ENCODE measurements at places on chromosomes 1 and 21.
A peak's percentile ranks its signal among the peaks of the same experiment; 100 is the strongest.

GRCh38 chr1:47390843-47391242, 25.2 kb upstream of the FOXE3 start:
- no peak for DNase-seq

DNA sequence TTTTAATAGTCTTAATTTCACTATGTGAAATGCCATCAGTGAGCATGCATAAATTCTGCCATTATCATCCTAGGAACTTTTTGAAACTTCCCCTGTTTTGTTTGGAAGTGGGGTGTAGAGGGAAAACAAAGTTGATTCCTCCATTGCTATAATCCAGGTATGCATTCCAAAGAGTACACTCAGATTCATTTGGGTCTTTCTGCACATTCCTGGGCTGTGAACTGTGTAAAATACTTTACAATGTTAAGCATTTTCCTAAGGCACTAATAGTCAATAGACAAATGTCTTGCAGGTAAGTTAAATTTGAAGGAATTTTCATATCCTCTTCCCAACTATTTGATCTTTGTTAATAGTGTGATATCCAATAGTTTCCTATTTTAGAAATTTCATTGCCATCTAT, 36.2 kb downstream of the SGIP1 start:
- no peak for DNase-seq

DNA sequence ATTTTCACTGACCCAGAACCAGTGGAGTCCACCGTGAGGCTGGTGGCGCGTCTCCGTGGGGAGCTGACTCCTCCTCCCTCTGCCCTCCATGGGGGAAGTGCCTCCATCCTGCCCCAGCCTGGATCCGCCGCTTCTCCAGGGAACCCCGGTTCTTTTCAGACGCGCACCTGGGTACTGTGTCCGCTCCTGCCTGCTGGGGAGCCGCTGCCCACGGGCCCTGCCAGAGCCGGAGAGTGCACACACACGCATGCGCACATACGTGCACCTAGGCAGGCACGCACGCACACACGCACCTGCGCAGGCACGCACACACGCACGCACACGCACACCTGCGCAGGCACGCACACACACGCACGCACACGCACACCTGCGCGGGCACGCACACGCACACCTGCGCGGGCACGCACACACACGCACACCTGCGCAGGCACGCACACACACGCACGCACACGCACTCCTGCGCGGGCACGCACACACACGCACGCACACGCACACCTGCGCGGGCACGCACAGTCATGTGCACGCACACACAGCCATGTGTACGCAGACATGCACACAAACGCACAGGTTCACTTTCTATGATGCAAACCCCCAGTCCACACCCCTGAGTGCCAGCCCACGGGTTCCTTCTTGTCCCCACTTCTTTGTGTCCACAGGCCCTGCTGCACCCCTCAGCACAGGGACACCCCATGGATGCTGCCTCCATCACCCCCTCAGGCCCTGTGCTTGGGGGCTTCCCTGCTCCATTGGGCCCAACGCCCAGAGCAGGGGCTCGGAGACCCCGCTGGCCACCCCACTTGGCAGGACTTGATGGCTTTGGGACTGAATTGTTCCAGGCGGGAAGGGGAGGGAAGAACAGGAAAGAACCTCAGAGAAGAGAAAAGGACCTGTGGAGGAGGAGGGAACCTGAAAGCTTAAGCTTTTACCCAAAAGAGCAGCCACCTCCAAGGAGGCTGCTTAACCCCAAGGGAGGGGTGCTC, 42.7 kb downstream of the MORN1 start:
- DNase-seq: no peak

GRCh38 chr21:43893536-43894205, 28.6 kb downstream of the AGPAT3 start:
- DNase-seq: peak; percentile 50

GRCh38 chr1:84686223-84686622, 4.0 kb downstream of the SSX2IP start:
- DNase-seq: no peak

GRCh38 chr1:205947024-205947423, 3.8 kb upstream of the SLC26A9 start:
- no peak for DNase-seq

DNA sequence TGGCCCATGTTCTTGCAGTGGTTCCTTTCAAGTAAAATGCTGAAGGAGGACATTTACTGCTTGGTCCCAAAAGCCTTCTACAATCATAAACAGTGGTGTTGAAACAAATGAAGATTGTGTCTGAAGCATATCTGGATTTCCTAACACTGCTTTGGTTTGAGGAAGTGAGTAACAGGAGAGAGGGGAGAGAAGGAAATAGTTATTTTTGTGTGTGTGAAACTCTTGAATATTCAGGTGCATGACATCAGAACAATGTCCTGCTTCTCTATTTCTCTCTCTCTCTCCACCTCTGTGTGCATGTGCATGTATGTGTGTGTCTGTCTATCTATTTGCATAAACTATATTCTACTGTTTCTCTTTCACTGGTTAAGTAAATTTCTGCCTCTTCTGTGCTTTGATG, 61.4 kb upstream of the TNFSF18 start:
- no peak for DNase-seq

DNA sequence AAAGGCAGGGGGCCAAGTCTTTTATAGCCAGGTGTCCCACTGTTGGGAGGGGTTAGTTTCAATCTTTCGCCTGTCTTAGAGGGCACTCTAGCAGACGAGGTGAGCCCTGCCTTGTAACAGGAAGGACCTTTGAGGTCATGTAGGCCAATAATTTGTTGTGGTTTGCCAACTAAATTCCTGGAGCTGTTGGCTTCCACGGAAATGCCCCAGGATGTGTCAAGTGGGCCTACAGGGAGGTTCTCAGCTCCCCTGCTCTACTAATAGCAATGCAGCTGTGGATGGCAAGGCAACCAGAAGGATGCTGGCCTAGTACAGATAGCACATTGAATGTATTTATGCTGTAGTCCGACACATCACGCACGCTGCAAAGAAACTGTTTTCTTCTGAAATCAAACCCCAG, 22.3 kb upstream of the CASQ2 start:
- no peak for DNase-seq

- DNase-seq: no peak
Observed at GRCh38 chr1:229171934-229172333, 99.0 kb upstream of the RAB4A start.
